Choroid plexus epithelial cell (primary cell): ENCODE measurements at places on chromosomes 16 and 17.

DNA sequence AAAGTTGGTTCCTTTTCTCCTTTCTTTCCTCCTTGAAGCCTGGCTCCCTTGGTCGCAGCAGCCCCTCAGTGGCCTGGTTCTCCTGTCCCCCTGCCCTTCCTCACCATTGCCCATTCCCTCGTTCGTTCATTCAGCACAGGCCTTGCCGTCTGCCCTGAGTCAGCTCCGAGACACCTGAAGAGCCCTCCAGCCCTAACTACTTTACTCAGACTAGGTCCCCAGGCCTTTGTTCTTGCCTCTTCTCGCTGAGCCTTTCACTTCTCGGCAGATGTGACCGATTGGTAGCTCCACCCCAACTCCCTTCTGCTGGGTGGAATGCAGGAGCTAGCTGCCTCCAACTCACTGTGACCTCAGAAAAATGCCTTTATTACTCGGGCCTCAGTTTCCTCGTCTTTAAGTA, 7.0 kb upstream of the ADAM11 start:
- no peak for DNase-seq

DNA sequence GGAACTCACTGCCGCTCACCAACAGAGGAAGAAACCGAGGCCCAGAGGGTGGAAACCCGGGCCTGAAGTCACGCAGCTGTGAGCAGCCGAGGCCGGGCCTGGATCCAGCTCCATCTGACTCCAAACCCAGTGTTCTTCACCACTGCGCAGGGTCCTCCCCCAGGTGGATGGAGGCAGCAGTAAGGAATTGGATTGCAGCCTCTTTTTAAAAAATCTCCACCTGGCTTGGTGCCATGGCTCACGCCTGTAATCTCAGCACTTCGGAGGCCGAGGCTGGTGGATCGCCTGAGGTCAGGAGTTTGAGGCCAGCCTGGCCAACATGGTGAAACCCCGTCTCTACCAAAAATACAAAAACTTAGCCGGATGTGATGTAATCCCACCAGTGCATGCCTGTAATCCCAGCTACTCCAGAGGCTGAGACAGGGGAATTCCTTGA, 177.2 kb downstream of the FOXL1 start:
- no peak for DNase-seq

- no peak for DNase-seq
Observed at GRCh38 chr17:39450051-39450450, 1.0 kb downstream of the MED1 start.

GRCh38 chr17:15926039-15926740, 18.7 kb upstream of the ADORA2B start:
- peak; percentile 26 for DNase-seq

DNA sequence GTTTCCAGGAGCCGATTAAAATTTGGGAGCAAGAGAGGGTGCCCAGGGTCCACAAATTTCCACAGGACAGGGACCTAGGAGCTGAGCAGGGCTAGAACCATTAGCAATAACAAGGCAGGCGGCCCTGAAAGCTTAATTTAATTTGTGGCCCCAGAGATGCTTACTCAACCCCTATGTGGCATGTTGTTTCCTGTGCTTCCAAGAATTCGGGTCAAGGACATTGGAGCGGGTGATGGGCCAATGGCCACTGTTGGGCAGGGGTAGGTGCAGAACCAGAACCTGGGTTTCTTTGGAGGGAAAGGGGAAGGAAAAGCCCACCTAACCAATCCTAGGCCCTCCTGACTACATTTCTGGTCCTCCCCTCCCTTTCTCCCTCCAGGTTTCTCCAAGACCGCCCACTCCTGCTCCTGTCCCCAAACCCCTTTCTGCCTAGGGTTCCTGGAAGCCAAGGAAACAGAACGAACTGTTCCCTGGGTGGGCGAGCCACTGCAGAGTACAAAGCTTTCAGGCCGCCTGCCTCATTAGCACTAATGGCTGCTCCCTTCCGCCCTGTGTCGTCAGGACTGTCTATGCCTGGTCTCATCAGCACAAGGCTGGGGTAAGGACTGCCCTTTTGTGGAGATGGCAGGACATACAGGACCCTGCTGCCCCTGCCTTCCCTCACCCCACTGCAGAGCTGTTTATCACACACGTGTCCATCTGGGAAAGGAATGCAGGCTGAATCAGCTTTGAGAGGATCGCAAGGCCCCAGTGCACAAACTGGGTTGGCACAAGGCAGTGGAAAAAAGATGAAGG, 581 bp upstream of the AGRP start:
- no peak for DNase-seq

- DNase-seq, result no peak
Observed at GRCh38 chr16:82421851-82422250, 204.9 kb upstream of the CDH13 start.

- no peak for DNase-seq
Observed at GRCh38 chr16:79366635-79367034, 233.9 kb downstream of the MAF start.

DNA sequence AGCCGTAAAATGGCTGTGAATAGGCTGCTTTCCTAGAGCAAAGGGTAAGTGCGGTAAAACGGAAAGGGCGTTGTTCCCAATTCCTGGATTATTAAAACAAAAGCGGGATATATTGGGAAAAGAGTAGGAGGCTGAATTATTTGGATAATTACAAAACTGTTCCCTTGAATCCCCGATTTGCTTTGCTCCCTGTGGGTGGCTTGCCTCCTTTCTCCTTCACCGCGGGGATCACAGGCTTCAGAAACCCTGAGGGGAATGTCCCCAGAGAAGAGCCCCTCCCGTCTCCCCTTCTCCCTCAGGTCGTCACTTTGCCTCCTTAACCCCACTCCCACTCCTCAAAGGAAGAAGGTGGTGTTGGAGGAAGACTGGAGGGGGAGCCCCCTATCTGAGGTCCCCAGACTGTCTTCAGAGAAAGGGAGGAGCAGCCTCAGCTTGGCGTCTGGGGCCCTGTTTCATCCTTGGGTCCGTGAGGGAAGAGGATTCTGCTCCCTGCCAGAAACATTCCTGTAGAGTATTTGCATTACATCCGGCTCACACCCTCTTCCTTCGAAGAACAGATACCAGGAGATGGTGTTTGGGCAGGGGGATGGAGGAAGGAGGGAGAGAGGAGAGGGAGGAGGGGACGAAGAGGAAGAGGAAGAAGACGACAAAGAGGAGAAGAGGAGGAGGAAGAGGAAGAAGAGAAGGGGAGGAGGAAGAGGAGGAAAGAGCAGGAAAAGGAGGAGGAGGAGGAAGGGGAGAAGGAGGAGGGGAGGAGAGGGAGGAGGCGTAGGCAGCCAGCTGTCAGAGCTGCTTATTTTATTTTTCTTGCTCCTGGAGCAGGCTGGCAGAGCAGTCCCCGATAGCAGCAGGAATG, 31.8 kb downstream of the MRM1 start:
- DNase-seq, result peak; percentile 8

- peak; percentile 74 for DNase-seq
Observed at GRCh38 chr17:29709866-29710519, 87.3 kb upstream of the CORO6 start.

DNA sequence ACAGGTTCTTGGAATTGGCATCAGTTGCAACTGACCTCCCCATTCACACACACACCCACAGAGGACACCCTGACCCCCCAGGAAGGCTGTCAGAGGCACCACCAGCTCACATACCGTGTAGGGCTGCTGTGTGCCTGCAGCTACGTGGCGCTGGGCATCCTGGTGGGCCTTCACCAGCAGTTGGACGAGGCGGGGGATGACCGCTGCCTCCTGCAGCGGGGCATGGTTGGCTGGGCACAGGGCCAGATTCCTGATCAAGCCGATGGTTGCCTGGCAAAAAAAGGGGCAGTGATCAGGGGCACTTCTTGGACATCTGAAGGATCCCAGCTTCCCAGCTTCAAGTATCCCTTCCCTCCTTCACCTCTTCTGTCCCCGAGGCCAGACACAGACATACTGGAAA, 24.2 kb upstream of the HAP1 start:
- DNase-seq, result no peak

- DNase-seq, result no peak
Observed at GRCh38 chr17:35942588-35943186, 826 bp downstream of the LYZL6 start.

DNA sequence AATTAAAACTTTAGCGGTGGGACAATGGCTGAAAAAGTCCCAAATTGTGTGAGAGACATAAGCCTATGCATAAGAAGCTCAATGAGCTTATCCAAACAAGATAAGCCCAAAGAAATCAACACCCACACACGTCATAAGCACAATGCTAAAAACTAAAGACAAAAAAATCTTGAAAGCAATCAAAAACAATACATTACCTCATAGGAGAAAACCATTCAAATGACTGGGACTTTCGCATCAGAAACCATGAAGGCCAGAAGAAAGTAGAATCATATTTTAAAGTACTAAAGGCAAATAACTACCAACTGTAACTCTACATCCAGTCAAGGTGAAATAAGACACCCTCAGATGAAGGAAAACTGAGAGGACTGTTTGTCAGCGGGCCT, 50.2 kb downstream of the ZCCHC14 start:
- DNase-seq, result peak; percentile 10

DNA sequence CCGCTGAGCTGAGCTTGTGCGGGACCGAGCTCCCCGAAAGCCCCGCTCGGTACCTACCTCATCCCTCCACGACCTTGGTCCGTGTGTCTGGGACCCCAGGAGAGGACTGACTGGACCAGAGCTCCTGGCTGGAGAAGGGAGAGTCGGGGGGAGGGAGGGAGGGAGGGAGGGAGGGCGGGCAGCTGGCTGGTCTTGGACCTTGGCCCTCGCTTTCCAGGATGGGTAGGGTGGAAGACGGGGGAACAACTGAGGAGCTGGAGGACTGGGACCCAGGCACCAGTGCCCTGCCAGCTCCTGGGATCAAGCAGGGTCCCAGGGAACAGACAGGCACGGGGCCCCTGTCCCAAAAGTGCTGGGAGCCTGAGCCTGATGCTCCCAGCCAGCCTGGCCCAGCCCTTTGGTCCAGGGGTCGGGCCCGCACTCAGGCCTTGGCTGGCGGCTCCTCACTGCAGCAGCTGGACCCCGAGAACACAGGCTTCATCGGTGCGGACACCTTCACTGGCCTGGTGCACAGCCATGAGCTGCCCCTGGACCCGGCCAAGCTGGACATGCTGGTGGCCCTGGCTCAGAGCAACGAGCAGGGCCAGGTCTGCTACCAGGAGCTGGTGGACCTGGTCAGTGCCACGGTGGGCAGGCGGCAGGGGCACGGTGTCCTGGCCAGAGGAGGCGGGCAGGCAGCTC, 553 bp downstream of the RHBDL1 start:
- DNase-seq, result no peak

DNA sequence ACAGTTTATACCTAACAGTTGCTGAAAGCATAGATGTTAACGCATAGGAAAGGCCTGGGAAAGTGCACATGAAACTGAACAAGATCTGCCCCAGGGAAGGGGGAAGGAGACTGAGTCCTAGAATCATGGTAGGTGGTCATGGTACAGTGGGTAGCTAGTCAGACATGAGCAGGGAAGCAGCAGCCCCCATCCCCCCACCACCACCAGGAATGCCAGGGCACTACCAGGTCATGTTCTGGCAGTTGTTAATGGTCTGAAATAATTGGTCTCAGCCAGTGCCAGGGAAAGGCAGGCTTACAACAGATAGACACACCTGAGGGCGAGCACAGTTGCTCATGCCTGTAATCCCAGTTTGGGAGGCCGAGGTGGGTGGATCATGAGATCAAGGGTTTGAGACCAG, 185.2 kb downstream of the CPPED1 start:
- no peak for DNase-seq

GRCh38 chr17:82201498-82201910, 11.1 kb downstream of the CCDC57 start:
- no peak for DNase-seq

DNA sequence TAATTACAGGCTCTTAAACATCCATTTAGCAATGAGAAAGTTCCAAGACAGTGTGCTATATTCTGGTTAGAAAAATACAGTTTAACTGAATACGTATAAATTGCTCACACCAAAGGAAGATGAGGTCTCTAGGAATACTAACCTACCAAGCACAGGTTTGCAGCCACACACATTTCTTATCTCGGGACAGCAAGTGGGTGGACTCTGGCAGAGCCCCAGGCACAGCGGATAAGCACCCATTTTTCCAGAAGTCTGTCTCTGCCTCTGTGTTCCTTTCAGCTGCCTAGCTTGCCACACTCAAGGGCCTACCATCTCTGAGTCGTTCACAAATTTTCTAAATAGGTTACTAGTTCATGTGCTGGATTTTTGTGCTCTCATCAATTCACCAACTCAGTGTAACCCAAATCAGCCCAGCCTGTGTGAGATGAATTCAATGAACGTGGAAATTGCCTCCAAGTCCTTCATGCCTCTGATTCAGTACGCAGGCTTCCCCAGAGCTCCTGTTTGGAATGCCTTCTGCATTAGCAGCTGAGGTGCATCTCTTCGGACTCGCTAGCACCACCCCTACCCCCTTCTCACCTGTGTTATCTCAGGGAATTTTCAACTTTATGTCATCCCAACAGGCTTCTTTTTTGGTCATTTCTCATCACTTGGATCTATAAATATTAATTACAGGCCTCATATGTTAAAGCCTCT, 581.0 kb upstream of the CDH11 start:
- DNase-seq, result no peak

- no peak for DNase-seq
Observed at GRCh38 chr16:87284183-87284582, 33.0 kb downstream of the C16orf95 start.

DNA sequence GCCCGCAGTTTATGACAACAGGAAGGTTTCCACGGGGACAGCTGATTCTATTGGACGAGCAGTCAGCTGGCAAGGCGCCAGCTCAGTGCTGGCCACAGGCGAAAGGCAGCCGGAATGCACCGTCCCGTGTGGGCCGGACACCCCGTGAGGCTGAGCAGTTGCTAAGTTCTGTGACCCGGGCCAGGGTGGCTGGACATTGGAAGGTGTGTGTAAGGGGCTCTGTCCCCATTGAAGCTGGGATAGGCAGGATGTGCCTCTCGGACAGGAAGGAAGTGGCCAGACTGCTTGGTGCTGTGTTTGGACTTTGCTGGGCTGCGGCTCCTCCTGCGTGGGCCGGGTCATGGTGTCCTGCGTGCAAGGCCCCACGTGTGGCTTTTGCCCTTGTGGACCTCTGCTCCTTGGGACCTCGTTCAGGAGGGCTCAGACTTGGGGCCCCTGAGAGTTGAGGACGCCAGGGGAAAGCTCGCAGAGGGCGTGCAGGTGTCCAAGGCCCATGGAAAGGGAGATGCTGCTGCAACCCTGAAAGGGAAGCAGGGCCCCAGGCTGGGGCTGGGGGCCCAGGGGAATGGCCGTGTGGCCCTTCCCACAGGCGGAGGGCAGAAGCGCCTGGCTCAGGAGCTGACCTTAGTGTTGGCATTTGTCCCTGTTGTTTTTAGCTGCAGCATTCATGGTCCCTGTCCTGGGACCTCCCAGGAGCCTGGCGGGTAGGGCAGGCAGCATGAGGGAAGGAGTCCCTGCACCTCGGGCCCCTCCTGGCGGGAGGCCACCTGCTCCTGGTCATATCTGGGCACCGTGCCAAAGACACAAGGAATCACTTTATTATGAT, 10.0 kb downstream of the BAIAP2 start:
- peak; percentile 88 for DNase-seq

DNA sequence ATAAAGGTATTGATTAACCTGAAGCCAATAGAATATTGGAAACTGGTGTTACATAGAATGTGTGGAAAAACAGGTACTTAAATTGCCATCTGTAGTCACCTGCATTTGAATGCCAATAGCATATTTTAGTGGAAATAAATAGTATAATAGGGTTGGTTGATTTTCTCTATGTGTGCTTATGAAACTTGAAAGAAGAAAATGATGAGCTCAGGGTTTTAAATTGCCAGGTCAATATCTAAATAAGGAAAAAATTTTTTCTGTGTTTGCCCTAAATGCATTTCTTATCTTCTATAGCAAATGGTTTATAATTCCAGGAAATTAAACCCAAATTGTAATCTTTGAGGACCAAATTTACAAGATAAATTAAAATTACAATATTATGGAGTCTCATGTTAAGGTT, 626.6 kb downstream of the CDH8 start:
- no peak for DNase-seq
